ENCODE measurements at places on chromosomes 5 and 9.

- no peak for DNase-seq
Measured at GRCh38 chr5:16547200-16547842, 69.5 kb downstream of the RETREG1 start.

DNA sequence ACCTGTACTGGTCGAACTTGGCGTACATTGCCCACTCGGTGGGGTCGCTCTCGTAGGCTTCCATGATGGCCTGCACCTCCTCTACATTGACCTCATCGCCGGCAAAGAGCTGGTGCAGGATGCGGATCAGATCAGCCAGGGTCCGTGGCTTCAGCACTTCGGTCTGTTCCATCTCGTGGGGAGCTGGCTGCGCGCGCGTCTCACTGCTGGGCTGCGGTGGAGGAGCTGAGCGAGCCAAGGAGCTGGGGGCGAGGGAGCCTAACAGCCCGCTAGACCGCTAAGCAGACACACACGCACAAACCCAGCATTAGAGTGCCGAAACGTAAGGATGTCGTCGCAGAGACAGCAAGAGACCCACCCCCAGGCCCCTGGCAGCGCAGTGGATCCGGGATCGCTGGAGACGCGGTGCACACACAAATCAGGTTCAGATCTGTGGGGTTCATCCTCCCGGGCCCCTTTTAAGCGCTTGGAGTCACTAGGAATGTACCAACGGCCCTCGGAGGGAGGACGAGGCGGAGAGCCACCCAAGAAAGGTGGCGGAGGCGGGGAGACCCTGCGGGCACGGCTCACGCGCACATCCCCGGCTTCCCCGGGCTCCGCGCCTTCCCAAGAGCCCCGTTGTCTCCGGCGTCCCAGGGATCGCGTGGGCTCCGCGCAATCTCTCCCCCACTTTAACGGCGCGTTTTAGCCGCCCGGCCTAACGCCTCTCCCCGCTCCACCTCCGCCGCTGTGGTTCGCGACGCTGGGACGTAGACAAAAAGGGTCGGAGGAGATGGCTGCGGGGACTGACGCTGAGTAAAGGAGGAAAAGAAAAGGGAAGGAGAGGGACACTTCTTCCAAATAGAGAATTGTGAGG is at the start of gene CDO1:
TSS of gene CDO1 (minus strand) at position 434 of the 856 bp plus-strand sequence. CDS start at position 172, 262 bp downstream.
- peak; percentile 65 for DNase-seq

- no peak for DNase-seq
Measured at GRCh38 chr5:71938895-71939294, 168.4 kb upstream of the MAP1B start.

GRCh38 chr5:100553209-100553608 is 18.0 kb downstream of the FAM174A start:
- DNase-seq = no peak

GRCh38 chr9:87464992-87465378 is 32.7 kb upstream of the DAPK1 start:
- no peak for DNase-seq

GRCh38 chr5:157835041-157835440 is 23.9 kb downstream of the CLINT1 start:
- DNase-seq = no peak

- DNase-seq = peak; percentile 34
Measured at GRCh38 chr9:90099262-90099963, 494.6 kb downstream of the GADD45G start.

GRCh38 chr5:72265032-72265877 is 54.8 kb downstream of the MRPS27 start:
- no peak for DNase-seq

GRCh38 chr5:50406877-50407276 is 34.2 kb downstream of the EMB start:
- DNase-seq = no peak

GRCh38 chr5:158422653-158423515 is 563.9 kb upstream of the CLINT1 start:
- peak; percentile 29 for DNase-seq

DNA sequence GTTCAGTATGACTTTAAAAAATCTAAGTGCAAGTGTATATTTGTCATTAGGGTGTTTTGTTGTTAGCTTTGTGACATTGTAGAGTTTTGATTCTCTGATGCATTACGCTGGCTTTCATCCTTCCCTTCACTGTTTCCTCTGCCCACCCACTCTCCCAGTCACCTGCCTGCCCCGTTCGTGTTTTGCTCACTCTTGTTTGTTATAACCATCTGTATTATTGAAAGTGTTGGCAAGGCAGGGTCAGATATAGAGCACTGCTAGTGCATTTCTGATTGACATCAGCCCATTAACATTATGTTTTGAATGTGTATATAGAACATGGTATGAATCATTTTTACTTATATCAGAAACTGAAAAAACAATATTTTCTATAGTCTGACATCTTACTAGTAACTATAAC is 27.3 kb downstream of the SCGB3A1 start:
- no peak for DNase-seq

DNA sequence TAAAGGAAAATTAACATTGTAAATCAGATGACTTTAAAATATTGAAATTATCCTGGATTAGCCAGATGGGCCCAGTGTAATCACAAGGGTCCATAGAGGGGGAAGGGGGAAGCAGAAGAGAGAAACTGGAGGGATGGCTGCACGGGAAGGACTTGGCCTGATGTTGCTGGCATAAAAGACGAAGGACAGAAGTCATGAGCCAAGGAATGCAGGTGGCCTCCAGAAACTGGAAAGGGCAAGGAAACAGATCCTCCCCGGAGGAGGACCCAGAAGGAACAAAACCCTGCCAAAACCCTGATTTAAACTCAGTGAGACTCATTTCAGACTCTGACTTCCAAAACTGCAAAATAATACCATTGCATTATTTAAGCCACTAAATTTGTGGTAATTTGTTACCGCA is 100.2 kb downstream of the ADAMTS2 start:
- no peak for DNase-seq

- DNase-seq = no peak
Measured at GRCh38 chr5:96941140-96941539, 5.3 kb downstream of the LNPEP start.

- no peak for DNase-seq
Measured at GRCh38 chr5:73354406-73354805, 94.2 kb downstream of the FOXD1 start.

- no peak for DNase-seq
Measured at GRCh38 chr9:636931-637591, 204.4 kb upstream of the DMRT1 start.

- no peak for DNase-seq
Measured at GRCh38 chr5:99141534-99142128, 212.8 kb upstream of the CHD1 start.

GRCh38 chr9:129225815-129226214 is 47.8 kb upstream of the IER5L start:
- peak; percentile 44 for DNase-seq

DNA sequence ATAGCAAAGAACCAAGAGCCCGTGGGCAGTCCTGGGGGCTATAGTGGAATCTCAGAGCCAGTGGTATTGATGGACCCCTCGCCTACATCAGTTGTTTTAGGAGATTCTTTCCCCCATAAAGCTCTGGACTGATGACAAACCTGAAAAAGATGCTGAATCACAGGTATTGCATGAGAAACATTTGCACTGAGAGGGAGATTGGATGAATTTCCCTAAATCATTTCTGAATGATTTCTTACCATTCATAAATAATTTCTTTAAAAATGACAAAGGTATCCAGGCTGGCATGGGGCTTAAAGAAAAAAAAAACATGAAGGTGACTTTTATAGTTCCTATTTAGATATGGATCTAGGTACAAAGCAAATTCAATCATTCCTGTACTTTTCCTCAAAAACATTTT is 54.0 kb upstream of the SLIT3 start:
- DNase-seq = no peak

- DNase-seq = no peak
Measured at GRCh38 chr5:159567461-159567860, 237.2 kb upstream of the IL12B start.

DNA sequence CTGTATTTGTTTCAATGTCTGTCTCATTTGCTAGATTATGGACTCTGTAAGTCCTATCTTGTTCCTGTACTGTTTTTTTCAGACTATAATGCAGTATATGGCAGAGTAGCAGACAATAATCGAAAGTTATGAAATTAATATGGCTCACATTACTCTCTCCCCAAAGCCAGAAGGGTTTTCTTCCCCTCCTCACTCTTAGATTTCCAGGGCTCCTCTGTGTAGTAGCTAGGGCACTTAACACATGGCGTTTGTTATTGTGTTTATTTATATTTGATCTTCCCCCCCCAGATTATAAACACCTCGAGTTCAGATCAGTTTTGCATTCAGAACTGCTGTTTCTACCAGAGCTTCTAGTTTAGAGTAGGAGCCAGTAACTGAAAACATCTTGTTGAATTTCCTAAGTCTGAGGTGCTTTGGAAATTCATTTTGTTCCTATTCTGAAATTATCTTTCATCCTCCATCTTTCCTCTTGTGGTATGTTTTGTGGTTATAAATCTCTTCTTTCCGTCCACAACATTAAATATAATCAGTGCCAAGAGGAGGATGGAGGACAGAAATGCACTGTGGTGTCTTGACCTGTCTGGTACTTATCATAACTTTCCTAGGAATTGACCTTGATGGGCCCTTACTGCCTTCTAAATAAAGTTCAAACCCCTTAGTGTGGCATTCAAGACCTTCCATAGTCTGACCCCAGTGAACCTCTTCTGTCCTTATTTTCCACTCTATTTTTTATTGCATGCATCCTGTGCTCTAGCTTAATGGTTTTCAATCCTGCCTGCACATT is 27.0 kb downstream of the TLE4 start:
- DNase-seq = no peak

GRCh38 chr9:89372230-89372816 is 54.0 kb downstream of the SECISBP2 start:
- DNase-seq = no peak

- DNase-seq = no peak
Measured at GRCh38 chr9:94767331-94768072, 41.0 kb downstream of the AOPEP start.

- DNase-seq = no peak
Measured at GRCh38 chr9:111362526-111362925, 32.5 kb upstream of the OR2K2 start.

- DNase-seq = no peak
Measured at GRCh38 chr5:60357302-60357701, 342.7 kb downstream of the DEPDC1B start.

- DNase-seq = no peak
Measured at GRCh38 chr9:137682428-137683105, 63.8 kb downstream of the EHMT1 start.

DNA sequence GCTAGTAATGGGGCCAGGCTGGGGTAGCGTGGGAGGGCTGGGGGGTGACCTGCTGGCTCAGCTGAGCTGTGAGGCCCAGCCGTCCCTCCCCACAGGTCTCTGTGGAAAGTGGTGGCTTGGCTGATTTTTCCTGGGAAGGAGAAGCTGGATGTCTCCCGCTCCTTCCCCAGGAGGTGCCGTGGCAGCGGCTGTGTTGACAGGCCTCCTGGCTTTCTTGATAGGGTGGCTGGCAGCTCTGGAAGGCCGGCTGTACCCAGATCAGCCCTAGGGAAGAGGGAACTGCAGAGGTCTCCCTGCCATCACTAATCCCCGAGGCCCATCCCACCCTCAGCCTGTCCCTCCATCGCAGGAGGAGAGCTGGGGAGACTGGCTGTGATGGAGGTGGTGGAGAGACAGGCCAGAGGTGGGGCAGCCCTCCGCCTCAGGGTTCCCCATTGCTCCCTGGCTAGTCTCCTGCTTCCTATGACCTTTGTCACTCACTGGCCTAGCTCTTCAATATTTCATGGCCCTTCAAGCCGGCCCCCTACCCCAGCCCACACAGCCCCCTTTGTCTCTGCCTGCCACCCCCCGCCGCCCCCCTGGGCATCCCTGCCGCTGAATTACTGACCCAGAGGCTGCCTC is 6.8 kb downstream of the CXXC5 start:
- no peak for DNase-seq

DNA sequence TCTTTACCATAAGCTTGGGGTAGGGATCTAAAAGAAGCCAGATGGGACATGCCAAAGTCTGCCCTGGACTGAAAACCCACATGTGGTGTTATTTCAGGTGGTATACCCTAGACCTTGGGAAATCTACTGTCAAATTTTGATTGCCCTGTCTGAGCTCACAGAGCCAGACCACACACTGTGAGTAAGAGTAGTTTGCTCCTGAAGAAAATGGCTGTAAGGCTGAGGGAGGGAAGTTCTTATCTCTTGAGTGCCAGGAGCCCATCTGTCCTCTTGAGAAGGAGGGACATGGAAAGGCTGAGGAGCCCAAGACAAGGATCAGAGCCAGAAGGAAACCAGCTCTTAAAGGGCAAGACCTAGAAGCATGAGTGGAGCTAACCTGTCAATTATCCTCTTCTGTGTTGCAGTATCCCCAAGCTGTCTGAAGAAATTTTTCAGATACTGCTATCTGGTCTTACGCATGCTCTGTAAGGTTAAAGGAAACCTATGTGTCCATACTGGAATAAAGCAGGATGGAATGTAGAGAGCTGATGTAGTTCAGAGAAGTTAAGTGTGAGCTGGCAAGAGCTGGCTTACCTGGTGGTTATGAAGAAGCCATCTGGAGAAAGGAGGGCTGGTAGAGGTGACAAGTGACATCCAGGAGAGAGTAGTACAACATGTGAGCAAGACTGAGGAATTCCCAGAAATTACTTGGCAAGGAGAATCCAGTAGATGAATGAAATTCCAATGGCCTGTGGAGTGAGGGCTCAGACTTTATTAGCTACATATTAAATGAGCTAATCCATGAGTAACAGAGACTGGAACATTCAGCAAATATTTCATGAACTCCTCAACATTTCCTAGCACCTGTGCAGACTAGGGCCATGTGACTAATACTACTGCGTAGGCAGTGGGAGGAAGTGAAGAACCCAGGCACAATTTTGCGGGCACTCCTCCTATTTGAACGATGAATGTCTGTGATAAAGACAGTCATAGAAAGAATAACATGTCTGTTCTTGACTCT is 389.1 kb upstream of the KIF2A start:
- DNase-seq = no peak

- DNase-seq = no peak
Measured at GRCh38 chr9:133168432-133168831, 4.7 kb upstream of the GBGT1 start.
